Suppressor macrophage treated with lipopolysaccharide for 1 hour (primary cell): ENCODE measurements at places on chromosomes 6 and 20.

- DNase-seq = no peak
Measured at GRCh38 chr20:33827109-33827508, 16.0 kb downstream of the CHMP4B start.

DNA sequence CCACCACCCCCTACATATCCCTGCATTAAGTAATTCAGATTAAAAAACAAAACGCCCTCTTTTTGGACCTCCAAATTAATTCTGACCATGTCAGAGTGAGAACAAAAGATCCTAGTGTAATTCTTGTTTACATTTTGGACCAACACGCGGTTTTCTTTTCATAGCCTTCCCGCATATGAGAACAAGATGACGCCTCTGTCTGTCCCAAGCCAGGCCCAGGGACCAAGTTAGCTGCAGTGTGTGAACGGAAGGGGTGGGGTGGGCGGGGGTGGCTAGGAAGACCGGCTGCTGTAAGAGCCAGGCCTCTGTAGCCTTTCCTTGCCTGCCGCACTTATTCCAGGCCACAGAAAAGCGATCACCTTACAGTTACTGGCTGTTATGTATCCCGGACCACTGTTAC, 68.0 kb downstream of the PLCG1 start:
- no peak for DNase-seq

DNA sequence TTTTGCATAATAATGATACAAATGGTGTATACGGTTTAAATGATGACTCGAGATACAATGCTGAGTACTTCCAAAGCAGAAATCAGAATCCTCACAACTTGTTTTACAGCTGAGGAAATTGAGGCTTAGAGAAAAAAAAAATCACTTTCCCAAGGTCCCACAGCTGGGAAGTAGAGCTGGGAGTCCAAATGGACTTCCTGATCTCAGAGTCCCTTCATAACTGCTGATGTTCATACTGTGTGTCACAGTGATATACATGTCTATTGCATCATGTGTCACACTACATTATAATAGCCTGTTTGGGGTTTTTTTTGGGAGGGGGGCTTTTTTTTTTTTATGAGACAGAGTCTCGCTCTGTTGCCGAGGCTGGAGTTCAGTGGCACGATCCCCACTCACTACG, 8.5 kb downstream of the HM13 start:
- peak; percentile 57 for DNase-seq

- no peak for DNase-seq
Measured at GRCh38 chr6:89506716-89507617, 74.0 kb downstream of the ANKRD6 start.

- no peak for DNase-seq
Measured at GRCh38 chr20:39066471-39067242, 104.5 kb downstream of the DHX35 start.
